Panc1 (cell line): ENCODE measurements at places on chromosomes 4 and X.

DNA sequence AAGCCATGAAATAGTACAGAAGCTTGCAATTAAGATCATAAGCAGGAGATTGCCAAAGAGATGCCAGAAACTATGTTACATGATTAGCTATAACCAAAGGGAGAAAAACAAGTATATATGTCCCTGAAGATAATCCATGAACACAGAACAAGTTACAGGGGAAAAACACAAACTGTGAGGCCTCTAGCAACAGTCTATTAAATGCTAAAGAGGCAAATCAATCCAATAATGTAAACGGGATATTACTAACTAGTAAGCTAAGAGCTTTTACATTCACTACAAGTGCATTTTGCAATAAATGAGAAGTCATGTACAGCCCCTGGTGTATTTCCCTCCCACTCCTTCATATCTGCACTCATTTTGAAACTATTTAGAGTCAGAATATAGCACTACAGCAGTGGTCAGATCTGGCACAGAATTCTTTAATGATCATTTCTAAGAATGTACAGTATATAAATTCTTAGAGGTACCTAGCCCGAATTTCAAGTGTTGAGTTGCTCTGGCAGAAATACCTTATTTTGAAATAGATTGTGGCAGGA, 449.8 kb upstream of the SMIM31 start:
- DNase-seq, result no peak

- no peak for DNase-seq
These were observed 1118.7 kb downstream of the SH3BGRL start for GRCh38 chrX:82320569-82320968.

GRCh38 chr4:67891645-67892044, 7.8 kb upstream of the TMPRSS11D start:
- no peak for DNase-seq

- no peak for DNase-seq
These were observed 73.0 kb downstream of the EVC start for GRCh38 chr4:5784021-5784420.

DNA sequence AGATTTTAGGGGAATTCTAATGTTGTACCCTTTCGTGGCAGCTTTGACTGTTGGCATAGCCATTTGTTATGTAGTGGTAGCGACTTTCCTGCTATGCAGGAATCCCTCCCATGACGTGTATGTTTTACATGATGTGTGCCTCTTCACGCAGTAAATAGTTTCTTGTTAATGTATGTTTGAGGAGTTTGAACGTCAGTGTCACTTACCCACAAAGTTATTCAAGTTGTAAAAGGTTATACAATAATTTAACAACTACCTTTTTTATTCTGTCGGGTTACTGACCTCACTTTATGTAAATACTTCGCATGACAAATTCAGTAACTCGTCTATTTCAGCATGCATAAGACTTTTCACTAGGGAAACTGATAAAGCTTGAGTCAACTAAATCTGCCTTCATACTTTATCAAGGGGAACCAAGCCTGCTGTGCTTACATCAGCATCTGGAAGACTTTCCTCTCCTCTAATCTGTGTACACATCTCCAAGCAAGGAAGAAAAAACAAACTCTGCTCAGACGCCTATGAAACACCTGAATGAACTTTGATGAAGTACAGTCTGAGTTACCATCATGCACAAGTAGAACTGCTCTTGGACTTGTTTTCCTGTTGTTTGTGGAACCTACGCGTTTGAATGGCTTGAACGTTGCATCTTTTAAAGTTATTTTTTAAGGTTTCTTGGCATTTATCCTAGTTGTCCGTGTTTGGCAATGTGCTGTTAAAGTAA, 61.2 kb downstream of the SLC9A6 start:
- DNase-seq, result no peak

DNA sequence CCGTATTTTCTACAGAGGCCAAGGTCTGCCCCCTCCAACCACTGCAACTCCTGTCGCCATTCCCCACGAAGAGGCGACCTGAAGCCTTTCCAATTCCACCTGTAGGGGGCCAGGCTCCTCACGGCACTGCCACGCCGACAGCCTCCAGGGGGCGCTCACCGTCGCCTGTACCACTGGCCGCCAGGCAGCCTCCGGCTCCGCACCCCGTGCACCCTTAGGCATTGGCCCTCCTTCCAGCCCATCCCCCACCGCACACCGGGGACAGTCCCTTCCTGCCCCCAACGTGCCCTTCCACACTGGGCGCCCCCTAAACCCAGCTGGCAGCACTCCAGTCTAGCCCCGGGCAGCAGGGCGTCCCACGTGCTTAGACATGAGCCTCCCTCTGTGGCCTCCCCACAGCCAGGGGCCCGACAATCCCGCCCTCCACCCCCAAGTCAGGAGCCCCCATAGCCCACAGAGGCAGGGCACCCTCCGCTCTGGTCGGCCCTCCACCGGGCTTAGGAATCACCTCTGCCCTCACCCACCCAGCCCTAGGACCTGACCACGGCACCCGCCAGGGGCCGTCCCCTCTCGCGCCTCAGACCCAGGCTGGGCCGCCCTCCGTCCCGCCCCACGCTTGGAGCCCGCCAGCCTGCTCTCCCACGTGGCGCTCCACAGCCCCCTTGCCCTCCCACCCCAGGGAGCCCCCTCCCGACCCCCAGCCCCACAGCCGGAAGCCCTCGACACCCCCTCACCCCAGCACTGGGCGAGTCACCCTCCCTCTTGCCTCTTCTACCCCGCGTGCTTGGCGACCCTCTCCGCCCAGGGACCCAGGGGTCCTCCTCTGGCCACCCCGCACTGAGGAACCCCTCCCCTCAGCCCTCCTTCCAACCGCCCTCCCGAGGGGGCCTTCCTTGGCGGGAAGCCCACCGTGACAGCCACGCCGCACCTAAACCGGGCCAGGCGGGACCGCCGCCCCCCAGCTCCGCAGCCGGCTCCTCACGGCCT, 711 bp downstream of the PNMA6E start:
- no peak for DNase-seq

GRCh38 chrX:20527558-20528011, 260.9 kb upstream of the RPS6KA3 start:
- DNase-seq, result no peak

GRCh38 chr4:138609943-138610350, 367.8 kb upstream of the SLC7A11 start:
- DNase-seq, result no peak

DNA sequence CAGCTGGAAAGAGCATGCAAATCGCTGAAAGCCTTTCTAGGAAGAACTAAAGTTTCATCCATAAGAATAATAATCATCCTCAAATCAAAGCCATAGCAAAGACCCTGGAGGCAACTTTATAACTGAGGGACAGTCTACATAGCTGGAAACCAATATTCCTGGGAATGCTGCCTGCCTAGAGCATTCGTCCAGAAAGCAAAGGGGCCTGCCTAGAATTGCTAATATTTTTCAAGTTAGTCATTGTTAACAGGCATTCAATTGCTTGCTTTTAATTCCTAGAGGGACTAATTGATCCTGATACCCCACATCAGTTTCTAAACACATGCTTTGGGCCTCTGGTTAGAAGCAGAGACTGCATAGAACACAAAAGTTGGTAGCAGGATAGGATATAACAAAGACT, 4.2 kb upstream of the PPARGC1A start:
- DNase-seq, result no peak
